ENCODE measurements at places on chromosomes 12 and 14.

GRCh38 chr12:29244159-29244765 lies 95.2 kb downstream of the FAR2 start:
- DNase-seq: no peak

DNA sequence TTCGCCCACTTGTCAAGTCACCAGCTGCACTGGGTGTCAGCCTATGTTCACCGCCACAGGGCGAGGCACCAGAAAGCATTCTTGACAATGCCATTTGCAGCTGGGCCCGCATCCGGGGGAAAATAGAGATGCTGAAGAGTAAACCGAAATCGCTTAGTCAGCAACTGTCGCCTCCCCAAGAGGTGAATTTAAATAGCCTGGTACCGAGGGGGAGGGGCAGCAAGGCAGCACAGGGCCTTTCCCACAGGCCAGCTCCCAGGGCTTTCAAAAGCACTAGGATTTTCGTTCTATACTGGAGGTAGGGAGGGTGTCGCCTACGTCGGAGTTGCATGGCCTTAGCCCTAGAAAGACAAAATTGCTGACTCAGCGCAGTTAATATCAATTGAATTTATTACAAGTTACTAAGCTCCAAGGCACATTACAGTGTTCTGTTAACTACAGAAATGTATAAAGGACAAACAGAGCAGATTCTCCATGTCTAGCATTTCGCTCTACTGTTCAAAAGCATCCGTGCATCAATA lies 4.3 kb downstream of the IRF2BPL start:
- peak; percentile 72 for DNase-seq

DNA sequence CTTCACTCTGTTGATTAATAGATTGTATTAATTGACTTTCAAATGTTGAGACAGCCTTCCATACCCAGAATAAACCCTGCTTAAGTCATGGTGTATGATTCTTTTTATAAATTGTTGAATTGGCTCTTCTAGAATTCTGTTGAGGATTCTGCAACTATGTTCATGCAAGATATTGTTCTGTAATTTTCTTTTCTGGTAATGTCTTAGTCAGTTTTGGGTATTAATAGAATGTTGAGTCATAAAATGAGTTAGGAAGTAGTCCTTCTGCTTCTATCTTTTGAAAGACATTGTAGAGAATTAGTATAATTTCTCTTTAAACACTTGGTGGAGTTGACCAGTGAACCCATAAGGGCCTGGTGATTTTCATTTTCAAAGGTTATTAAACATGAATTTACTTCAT lies 958.9 kb downstream of the LRFN5 start:
- no peak for DNase-seq

DNA sequence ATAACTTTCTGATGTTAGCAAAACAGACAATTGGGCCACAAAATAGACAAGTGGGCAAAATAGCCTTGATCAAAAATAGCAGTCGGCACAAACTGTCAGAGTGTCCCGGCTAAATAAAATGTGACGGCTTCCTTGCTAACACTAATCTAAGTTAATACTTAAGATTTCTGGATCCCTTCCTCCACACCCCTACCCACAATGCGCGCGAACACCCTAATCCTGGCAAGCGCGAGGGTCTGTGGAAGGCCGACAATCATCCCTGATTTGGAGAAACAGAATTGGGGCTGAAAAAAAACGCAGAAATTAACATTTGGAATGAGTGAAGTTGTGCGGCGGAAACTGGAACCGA lies 489 bp downstream of the CEP290 start:
- DNase-seq: no peak

DNA sequence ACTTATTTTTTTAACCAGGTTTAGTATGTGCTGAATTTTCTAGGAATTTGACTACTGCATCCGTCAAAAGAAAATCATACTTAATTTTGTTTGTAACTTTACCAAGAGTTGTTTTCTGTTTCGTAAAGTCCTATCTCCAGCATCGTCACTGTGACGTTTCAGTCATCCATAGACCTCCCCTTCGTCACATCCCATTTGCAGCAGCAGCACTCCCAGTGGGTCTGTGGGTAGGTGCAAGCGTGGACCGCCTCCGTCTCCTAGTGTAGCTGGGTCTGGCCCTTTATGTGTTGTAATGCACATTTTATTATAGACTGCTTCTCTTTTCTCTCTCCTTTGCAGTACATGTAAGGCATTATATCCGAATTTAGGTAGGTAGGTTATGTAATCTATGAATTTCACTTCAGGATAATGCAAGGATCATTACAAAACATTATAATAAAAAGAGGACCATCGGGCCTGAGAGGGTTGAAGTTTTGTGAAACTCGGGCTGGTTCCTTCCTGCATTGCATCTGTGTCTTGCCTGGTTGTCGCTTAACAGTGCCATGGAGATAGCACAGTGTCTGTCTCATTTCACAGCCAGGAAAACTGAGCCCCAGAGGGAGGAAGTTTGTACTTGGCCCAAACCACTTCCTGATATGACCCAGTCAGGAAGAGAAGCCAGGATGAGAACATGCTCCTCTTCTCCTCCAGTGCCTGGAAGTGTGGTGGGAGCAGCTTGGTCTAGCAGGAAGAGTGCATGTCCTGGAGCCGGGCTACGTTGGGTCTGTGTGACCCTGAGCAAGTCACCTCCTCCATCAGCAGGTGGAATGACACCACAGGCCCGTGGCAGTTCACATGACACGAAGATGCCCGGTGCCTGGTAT lies 41.3 kb downstream of the EVL start:
- DNase-seq: no peak

GRCh38 chr12:131793243-131794022 lies 34.8 kb upstream of the MMP17 start:
- no peak for DNase-seq

- DNase-seq: no peak
These were observed 43.8 kb downstream of the DDHD1 start for GRCh38 chr14:53109105-53110041.

Data from ecto neural progenitor cell (in vitro differentiated cells).